CD4-positive, CD25-positive, alpha-beta regulatory T cell (primary cell): ENCODE measurements at places on chromosomes 7 and 10. TPM values are rescaled to one million over a fixed set of nuclear protein-coding genes. Genes with fewer than 3 reads are reported as not detected.

CYP2E1 gene
- polyA plus RNA-seq = not detected

WNT8B gene
- polyA plus RNA-seq = not detected

GRM3 gene
- polyA plus RNA-seq = not detected

DNA sequence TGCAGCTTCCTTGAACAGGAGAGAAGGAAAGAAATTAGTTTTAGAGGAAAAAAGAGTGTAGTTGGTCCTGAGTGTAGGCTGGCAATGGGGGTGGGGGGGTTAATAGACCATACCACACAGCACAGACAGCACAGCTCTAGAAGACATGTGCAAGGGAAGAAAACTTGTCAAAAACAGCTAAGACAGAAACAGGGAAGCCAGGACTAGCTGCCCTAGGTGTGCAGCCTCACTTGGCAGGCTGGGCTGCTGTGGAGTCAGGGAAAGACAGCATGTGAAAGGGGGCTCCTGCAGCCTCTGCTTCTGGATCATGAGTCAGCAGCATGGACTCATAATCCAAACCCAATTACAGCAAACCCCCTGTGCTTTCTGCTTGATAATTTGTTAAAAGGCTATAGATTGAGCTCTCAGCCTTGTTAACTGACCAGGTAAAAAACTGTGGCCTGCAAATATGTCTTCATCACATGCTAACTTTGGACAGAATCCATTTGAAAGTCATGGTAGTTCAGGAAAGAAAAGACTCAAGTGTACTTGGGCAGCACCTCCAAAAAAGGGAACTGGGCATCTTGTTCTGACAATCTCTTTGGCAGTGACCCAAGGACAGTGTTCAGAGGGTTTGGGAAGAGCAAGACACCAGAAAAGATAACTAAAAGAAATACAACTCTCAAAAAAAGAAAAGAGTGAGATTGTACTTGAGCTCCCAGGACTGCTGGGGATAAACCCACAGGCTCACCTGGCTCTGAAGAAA is 142.2 kb upstream of the VWC2 start:
- DNase-seq = no peak
- no peak overlapping the region for H3K4me3 ChIP-seq
- no peaks in the 10 kb centered on the region for H3K27me3 ChIP-seq
- no peaks in the 10 kb centered on the region for H3K36me3 ChIP-seq

DNA sequence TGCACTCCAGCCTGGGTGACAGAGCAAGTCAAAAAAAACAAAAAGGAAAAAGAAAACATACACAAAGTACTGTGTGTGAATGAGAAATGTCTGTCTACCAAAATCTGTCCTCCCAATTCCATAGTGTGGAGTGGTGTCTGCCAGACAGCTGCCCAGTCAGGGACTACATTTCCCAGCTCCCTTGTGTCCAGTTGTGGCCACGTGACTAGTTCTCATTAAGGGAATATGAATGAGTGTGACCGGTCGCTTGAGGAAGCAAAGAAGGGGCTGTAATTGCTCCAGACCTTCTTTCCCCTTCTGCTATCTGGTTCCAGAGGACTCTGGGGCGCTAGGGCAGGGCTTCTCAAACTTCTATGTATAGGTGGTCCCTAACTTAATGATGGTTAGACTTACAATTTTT is 204.1 kb downstream of the PHTF2 start:
- H3K4me1 ChIP-seq = no peaks in the 10 kb centered on the region
- H3K27me3 ChIP-seq = no peaks in the 10 kb centered on the region
- DNase-seq = no peak
- no peaks in the 10 kb centered on the region for H3K36me3 ChIP-seq
- no peak overlapping the region for H3K4me3 ChIP-seq
- H3K27ac ChIP-seq = no peak overlapping the region

- no peaks in the 10 kb centered on the region for H3K4me1 ChIP-seq
- no peak for DNase-seq
- H3K27ac ChIP-seq = no peak overlapping the region
- H3K4me3 ChIP-seq = no peak overlapping the region
- no peaks in the 10 kb centered on the region for H3K36me3 ChIP-seq
Measured at GRCh38 chr7:24244554-24244953, 39.4 kb upstream of the NPY start.

DNA sequence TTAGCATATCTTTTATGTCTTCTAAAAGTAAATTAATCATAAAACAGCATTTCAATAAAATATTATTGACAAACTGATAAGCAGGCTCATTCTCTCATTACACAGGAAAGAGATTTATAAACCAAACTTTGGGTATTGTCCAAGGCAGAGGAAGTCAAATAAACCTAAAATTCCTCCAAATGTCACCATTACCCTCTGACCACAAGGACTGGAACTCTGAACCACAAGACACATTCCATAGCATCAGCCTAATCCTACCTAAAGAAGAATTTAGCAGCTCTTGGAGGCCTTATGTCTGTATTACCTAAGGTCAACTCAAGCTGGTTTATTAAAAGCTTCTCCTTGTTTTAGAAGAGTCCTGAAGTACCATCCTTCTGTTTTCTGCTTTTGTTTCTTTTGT is 82.4 kb upstream of the SLC13A1 start:
- no peak overlapping the region for H3K27ac ChIP-seq
- DNase-seq = no peak
- H3K4me3 ChIP-seq = no peak overlapping the region
- H3K4me1 ChIP-seq = no peaks in the 10 kb centered on the region
- no peaks in the 10 kb centered on the region for H3K27me3 ChIP-seq

- no peaks in the 10 kb centered on the region for H3K27me3 ChIP-seq
- H3K4me1 ChIP-seq = no peaks in the 10 kb centered on the region
- H3K27ac ChIP-seq = no peak overlapping the region
- H3K36me3 ChIP-seq = no peaks in the 10 kb centered on the region
Measured at GRCh38 chr7:4876586-4876985, 6.9 kb downstream of the RADIL start.

GRCh38 chr10:98384531-98385133 is 30.4 kb downstream of the PYROXD2 start:
- no peak overlapping the region for H3K4me3 ChIP-seq
- no peaks in the 10 kb centered on the region for H3K27me3 ChIP-seq
- H3K27ac ChIP-seq = no peak overlapping the region
- DNase-seq = no peak
- no peaks in the 10 kb centered on the region for H3K36me3 ChIP-seq
- H3K4me1 ChIP-seq = no peaks in the 10 kb centered on the region

GRCh38 chr10:47078393-47079203 is 167.4 kb downstream of the PTPN20 start:
- H3K27me3 ChIP-seq = no peaks in the 10 kb centered on the region
- no peak for DNase-seq
- no peaks in the 10 kb centered on the region for H3K36me3 ChIP-seq
- no peak overlapping the region for H3K4me3 ChIP-seq

GRCh38 chr10:2948127-2948854 is 119.1 kb upstream of the PFKP start:
- H3K4me3 ChIP-seq = no peak overlapping the region
- no peaks in the 10 kb centered on the region for H3K36me3 ChIP-seq
- H3K27me3 ChIP-seq = no peaks in the 10 kb centered on the region
- peaks cover 14% of the 10 kb centered on the region for H3K4me1 ChIP-seq

DNA sequence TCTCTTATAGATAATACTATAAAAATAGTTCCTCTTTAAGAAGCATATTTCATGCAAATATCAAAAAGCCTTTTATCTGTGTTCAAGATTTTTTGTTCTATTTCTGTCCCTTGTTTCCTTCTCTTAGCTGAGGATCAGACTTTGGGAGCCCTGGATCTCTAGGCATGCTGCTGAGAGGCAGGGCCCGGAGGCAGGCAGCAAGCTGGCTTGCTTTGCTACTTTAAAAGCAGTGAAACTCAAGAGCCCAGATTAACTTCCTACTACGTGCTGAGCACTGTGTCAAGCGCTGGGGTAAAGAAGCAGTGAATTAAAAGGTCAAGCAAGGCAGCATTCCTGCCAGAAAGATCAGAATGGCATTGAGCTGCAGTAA is 31.0 kb upstream of the ARID5B start:
- H3K4me3 ChIP-seq = no peak overlapping the region
- no peak for DNase-seq

DNA sequence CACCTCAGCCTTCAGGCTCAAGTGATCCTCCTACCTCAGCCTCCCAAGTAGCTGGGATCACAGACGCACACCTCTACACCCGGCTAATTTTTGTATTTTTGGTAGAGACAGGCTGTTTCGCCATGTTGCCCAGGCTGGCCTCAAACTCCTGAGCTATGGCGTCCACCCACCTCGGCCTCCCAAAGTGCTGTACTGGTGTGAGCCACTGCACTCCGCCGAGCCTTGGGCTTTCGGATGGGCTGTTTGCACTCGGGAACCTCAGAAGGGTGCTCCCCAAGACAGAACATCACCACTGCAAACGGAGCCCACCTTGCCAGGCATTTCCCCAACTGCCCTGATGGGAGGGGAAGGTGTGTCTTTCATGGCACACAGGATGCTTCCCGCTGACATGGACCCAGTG is 27.3 kb downstream of the TMEM120A start:
- DNase-seq = no peak
- peaks cover 6% of the 10 kb centered on the region for H3K36me3 ChIP-seq
- no peak overlapping the region for H3K4me3 ChIP-seq
- no peaks in the 10 kb centered on the region for H3K4me1 ChIP-seq
- no peaks in the 10 kb centered on the region for H3K27me3 ChIP-seq
- no peak overlapping the region for H3K27ac ChIP-seq

GRCh38 chr7:43302211-43302711 is 189.8 kb downstream of the HECW1 start:
- peaks cover 7% of the 10 kb centered on the region for H3K4me1 ChIP-seq
- H3K27me3 ChIP-seq = no peaks in the 10 kb centered on the region
- no peak overlapping the region for H3K27ac ChIP-seq
- no peaks in the 10 kb centered on the region for H3K36me3 ChIP-seq
- H3K4me3 ChIP-seq = no peak overlapping the region

DNA sequence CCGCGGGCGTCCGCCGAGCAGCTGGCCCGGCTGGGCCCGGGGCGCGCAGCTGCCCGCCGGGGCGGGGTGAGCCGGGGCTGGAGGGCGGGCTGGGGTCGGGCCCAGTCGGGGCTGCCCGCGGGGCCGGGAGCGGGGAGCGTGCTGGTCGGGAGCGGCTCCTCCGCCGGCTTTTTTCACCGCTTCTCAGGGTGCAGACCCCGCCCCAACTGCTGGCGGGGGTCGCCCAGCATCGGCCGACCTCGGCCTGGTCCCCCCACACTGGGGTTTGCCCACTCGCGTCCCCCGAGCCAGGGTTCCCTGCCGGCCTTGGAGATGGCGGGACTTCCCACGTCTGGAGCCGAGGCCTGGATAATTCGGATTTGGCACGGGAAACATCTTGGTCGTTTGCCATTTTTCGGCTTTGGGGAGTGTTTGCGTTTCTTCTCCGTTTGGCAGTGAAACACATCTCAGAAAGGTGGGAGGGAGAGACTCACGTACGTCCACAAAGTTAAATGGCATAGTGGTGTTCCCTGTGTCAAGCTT is 432 bp downstream of the TMEM248 start:
- peak overlapping the region; percentile 82 for H3K27ac ChIP-seq
- DNase-seq = no peak
- H3K4me3 ChIP-seq = peak overlapping the region; percentile 97
- no peaks in the 10 kb centered on the region for H3K27me3 ChIP-seq

DNA sequence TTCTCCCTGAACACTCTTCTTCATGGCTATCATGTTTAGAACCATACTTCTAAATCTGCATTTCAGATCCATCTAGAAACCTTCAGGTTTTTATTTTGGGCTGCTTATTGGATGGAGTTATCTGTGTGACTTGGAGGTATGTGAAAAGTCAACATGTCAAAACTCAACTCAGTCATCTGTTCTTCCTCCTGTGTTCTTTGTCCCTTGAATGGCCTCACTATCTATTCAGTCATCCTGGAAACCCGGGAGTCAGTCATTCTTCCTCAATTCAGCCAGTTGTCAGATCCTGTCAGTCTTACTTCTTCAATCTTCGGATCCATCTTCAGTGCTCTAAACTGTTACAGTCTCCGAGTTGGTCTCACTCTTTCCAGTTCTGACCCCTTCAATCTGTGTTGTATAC is 52.2 kb downstream of the VKORC1L1 start:
- DNase-seq = no peak
- H3K27me3 ChIP-seq = no peaks in the 10 kb centered on the region
- no peaks in the 10 kb centered on the region for H3K36me3 ChIP-seq
- H3K4me1 ChIP-seq = no peaks in the 10 kb centered on the region
- no peak overlapping the region for H3K27ac ChIP-seq

DNA sequence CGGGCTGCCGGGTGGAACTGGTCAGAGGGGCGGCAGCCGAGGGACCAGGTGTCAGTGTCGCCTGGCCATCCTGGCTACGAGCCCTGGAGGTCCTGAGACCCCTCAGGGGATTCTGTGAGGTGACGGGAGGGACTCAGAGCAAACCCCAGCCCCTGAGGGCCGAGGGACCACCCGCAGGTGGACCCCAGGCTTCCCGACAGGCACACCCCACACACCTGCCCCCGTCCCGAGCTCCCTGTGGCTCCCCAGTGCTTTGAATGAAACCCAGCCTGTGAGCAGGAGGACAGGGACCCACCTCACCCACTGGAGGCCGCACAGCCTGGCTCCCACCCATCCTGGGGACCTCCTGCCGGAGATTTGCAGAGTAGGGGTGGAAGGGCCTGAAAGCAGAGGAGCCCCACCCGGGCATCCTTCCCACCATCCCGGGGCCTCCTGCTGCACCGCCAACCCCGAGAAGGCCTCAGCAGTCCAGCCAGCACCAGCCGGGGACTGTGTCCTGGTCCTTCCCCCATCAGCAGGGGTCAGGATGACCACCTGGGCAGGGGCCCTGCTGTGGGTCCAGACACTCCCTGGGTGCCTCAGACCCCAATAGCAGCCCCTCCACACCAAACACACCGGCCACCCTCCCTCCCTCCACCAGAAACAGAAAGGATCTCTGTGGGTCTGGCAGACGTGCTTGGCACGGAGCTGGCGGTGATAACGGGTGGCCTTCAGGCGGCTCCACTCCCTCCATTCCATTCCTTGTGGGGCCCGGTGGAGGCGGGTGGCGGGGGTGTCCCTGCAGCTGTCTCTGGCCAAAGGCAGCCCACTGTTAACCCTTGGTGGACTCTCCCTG is 13.9 kb downstream of the VENTX start:
- H3K4me1 ChIP-seq = no peaks in the 10 kb centered on the region
- no peak overlapping the region for H3K27ac ChIP-seq
- DNase-seq = no peak
- H3K27me3 ChIP-seq = no peaks in the 10 kb centered on the region

- no peaks in the 10 kb centered on the region for H3K4me1 ChIP-seq
- DNase-seq = no peak
- peaks cover 6% of the 10 kb centered on the region for H3K27me3 ChIP-seq
Measured at GRCh38 chr7:7017707-7018280, 164.6 kb upstream of the C1GALT1 start.

GRCh38 chr7:77315182-77315591 is 101.0 kb downstream of the GSAP start:
- H3K27ac ChIP-seq = no peak overlapping the region
- no peak for DNase-seq
- H3K36me3 ChIP-seq = peaks cover 12% of the 10 kb centered on the region
- no peak overlapping the region for H3K4me3 ChIP-seq
- no peaks in the 10 kb centered on the region for H3K4me1 ChIP-seq

GRCh38 chr10:89392974-89393373 is 551 bp downstream of the IFIT1 start:
- H3K36me3 ChIP-seq = no peaks in the 10 kb centered on the region
- peak overlapping the region; percentile 74 for H3K27ac ChIP-seq
- peaks cover 26% of the 10 kb centered on the region for H3K4me1 ChIP-seq
- no peak for DNase-seq
- no peaks in the 10 kb centered on the region for H3K27me3 ChIP-seq
